ENCODE measurements at places on chromosomes 5 and 9.

GRCh38 chr5:96374653-96375052 lies 58.4 kb downstream of the PCSK1 start:
- peak; percentile 38 for DNase-seq

DNA sequence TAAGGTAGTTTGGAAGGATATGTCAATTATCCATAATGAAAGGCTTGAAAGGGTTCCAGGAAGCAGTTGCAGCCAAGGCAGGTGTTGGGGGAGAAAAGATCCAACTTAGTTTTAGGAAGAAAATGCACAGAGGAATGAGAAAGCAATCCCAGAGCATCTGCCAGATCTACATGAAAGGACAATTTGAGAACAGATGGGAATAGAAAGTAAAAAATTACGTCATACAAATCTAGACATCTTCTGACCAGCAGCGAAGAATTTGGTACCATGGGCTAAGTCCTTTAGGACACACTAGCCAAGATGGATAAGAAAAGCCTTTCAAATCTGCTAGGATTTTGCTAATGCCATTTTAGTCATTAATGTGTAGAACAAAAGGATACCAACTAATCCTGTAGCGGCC lies 244.1 kb upstream of the PRR16 start:
- DNase-seq: no peak

GRCh38 chr9:94908583-94909249 lies 182.2 kb downstream of the AOPEP start:
- DNase-seq: no peak

GRCh38 chr9:35682520-35683315 lies 7.0 kb downstream of the TPM2 start:
- DNase-seq: no peak

GRCh38 chr9:107749787-107750444 lies 260.3 kb upstream of the KLF4 start:
- DNase-seq: no peak

GRCh38 chr5:67100301-67100700 lies 96.3 kb downstream of the CD180 start:
- DNase-seq: no peak

DNA sequence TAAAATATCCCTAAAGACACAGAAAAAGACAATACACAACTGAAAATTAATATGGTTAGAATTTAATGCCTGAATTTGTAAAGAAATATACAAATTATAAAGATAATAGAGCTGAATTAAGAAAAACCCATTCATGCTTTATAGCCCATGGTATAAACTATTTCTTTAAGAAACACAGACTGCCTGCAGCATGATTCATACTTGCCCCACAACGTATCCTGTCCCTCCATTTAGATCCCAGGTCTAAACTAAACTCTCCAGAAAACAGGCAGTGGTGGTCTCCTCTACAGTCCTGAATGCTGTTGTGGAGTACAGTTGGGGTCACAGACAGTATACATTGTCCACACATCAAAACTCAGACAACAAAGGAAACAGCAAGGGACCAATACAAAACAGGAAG lies 24.8 kb downstream of the IL6ST start:
- no peak for DNase-seq

DNA sequence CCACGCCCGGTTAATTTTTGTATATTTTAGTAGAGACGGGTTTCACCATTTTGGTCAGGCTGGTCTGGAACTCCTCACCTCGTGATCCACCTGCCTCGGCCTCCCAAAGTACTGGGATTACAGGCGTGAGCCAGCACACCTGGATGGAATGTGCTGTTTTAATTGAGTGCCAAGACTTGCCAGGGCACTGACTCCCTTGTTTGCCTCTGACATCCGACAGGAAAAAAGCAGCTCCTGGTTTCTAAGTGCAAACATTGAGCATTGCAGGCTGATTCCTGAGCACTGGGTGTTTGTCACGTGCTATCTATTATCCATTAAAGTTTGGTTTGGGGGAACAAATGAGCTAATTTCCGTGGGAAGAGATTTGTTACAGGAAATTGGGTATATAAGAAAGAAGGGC lies 70.6 kb upstream of the CKMT2 start:
- no peak for DNase-seq

GRCh38 chr5:78260771-78261170 lies 33.7 kb downstream of the AP3B1 start:
- DNase-seq: no peak

DNA sequence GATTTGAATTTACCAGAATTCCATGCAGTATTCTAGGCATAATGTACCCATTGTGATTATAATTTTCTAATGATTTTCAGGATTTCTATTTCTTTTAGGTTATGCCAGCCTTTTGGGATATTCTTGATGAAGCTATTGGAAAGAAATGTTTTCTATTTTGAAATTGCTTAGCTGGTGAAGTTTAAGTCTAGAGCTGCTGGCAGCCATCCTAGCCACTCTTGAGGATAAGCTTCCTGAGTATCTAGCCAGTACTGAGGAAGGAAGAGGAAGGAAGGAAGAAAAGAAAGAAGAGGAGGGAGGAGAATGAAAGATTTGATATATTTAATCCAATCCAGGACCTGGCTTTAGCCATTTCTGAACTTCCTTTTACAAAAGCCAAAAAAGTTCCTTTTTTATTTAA lies 142.1 kb upstream of the DAB2 start:
- no peak for DNase-seq

- DNase-seq: peak; percentile 18
These were observed 18.7 kb downstream of the INIP start for GRCh38 chr9:112699230-112699629.
